ENCODE measurements at places on chromosomes 11 and 22.

DNA sequence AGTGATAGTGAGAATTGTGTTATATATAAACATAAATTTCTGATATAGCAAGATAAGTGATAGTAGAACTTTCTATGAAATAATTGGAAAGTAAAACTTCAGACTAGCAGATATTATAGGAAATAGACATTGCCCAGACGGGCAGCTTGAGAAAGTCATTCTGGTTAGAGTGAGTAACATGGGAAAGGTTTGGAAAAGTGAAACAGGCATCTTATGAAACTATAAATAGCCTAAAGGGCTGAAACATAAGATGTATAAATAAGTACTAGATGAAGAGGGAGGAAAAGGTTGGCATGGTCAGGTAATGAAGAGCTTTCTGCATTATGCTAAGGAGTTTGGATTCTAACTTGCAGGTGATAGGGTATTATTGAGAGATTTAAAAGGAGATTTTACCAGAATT lies 101.3 kb downstream of the DYNC2H1 start:
- DNase-seq = no peak

GRCh38 chr11:132448334-132448995 lies 1078.0 kb downstream of the NTM start:
- no peak for DNase-seq

DNA sequence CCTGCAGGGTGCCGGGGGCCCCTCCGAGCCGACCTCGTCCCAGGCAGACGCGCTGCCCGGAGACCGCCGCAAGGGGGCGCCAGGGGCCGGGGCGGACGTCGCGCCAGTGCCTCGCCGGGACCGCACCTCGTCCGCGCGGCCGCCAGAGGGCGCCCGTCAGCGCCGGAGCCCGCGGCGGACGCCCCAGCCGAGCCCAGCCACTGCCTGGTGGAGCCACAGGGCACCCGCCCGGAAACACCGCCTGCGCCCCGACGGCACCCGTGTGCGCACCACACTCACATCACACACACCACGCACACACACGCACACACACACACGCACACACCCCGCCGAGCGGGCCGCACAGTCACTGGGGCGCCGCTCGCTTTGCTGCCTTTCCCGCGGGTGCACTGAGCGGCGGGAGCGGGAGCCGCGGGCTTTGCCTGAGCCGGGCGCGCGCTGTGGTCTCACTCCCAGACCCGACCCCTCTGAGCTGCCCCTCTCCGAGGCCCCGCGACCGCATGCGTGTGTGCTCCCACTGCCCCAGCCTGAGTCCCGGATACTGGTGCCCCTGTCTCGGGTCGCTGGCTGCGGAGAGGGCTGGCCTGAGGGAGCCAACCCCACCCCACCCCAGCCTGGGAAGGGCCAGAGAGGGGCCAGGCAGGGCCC lies 449.3 kb downstream of the OPCML start:
- no peak for DNase-seq

DNA sequence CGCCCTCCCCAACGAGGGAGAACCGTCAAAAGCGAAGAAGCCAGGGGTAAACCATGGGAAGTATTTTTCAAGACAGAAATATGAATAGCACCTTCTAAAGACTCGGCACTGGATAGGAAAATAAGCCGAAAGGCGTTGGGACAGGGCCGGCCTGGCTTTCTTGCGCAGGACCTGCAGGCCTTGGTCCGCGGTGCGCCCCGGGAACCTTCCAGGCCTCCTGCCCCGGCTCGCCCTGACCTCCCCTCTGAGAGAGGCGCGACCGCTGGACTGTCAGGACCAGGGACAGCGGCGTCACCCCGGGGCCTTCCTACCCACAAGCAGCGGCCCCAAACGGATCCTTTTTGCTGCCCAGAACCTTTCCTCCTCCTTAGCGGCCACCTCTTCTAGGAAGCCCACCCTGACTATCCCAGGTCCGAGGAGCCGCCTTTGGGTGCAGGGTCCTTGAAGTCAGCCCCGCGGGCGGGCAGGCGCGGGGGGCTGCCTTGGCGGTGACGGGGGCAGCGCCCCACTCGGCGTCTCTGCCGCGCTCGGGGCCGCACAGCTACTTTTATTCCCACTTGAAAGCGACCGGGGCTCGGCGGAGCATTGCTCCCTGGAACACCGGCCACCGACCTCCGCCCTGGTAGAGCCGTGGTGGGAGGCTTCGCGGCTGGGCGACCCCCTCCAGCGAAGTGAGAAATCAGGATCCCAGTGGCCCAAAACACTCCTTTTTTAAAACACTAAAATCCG lies 650 bp upstream of the MAPK11 start:
- no peak for DNase-seq

DNA sequence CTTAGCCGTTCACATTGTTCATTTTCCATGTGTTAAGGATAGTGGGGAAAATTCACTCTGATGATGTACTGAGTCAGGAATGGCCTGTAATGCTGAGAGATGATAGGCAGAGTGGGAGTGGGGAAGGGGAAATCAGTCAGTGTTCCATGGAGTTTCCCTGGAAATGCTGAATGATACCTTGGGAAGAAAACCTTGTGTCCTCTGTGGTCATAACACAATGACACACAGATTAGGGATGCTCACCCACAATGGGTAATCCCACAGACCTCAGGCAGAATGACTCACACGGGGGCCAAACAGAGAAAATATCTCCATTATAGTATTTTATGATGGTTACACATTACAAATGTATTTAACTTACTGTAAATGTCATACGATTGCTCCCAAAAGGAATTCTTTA lies 118.0 kb downstream of the SNX19 start:
- no peak for DNase-seq

GRCh38 chr11:14934641-14935351 lies 37.4 kb downstream of the CALCA start:
- DNase-seq = no peak

All from stimulated activated CD8-positive, alpha-beta memory T cell treated with anti-CD3 and anti-CD28 coated beads, Interleukin-15, amount 100 ng/mL, for 4 hours (primary cell).